ENCODE measurements at places on chromosomes 7 and 10.

DNA sequence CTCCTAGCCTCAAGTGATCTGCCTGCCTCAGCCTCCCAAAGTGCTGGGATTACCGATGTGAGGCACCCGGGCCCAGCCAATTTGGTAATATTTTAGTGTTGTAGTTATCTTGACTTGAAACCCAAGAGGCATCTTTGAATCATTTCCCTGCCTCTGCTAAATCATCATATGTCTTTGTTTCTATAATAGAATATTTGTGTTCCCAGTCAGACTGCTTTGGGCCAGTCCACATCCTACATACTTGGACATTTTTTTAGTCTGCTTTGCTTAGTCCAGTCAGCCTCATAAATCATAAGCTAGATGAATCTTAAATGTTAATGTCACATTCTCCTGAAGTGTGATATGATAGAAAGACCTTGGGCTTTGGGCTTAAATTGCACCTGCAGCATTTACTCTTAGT is 5.9 kb downstream of the STAM start:
- no peak for DNase-seq

DNA sequence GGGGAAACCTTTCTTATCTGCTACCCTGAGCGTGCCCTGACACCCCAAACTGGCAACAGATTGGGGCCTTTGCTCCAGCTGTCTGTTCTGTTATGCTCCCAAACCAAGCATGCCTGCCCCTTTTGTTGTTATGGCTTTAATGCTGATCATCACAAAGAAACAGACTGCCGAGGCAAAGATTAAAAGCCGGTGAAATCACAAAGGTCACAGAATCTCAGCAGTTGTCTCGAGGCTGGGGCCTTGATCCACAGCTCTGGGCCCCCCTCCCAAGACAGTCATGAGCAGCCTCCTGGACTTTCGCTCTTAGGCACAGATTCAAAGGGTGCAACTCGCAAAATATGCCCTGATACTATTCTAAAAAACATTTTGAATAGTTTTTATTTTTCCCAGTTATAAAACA is 65.6 kb downstream of the STRA8 start:
- no peak for DNase-seq

GRCh38 chr7:136874393-136875032 is 6.1 kb downstream of the CHRM2 start:
- no peak for DNase-seq

DNA sequence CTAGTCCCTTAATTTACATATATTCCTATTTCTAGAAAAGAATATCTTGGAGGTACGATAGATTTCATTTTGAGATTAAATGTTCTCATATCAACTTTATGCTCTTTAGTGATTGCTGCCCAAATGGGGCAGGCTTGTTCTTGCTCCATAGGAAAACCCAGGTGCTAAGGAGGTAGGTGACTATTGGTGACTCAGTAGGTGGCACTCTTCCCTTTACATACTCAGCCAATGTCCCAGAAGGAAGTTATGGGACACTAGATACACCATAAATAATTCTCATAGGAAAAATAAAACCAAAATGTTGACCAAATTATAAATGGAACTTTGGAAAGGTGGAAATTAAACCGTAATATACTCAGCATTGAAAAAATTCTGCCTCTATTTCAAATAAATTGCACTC is 4.0 kb downstream of the SKAP2 start:
- DNase-seq: no peak
